Camera-type eye (tissue), 1 donor: ENCODE measurements at places on chromosomes 3 and 15. TPM values are rescaled to one million over a fixed set of nuclear protein-coding genes. Genes with fewer than 3 reads are reported as not detected.

RHOV gene
- total RNA-seq = 7.2 TPM

ABHD17C gene
- total RNA-seq = 9.6 TPM

KNL1 gene
- total RNA-seq = 14.2 TPM

NRG4 gene
- total RNA-seq = 2.3 TPM
